GM12892 (cell line): ENCODE measurements at places on chromosomes 6 and 20.

DNA sequence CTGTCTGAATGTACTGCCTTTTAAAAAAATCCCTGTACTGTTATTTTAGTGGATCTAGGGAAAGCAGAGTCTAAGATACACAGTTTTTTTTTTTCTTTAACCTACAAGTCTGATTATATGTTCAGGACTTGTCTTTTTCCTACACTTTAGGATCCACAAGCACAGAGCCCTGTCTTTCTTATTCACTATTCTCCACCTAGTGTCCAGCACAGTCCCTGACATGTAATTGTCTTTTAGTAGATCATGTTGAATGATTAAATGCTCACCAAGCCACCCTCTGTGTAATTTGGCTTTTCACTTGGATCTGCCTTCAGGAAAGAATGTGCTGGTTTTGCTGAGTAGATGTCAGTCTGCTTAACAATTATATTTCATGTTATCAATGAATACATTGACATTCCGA lies 35.8 kb upstream of the YWHAB start:
- no peak for DNase-seq

DNA sequence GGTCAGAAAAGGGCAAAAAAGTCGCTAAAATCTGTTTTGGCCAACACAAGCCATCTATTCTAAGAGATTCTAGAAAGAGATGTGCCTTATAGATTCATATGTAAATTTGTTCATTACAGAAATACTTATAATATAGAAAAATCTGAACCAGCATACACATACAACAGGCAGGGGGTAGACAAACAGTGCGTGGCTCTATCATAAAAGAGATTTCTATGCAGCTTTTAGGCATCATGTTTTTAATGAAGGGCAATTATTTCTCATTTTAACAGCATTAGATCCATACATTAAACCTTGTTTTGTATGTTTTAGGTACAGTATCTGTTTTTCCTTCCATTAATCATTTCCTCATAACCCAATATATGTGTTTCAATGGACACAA lies 664 bp downstream of the BTN3A3 start:
- no peak for DNase-seq

- no peak for DNase-seq
These were observed 101.0 kb upstream of the VSTM2L start for GRCh38 chr20:37801921-37802320.

DNA sequence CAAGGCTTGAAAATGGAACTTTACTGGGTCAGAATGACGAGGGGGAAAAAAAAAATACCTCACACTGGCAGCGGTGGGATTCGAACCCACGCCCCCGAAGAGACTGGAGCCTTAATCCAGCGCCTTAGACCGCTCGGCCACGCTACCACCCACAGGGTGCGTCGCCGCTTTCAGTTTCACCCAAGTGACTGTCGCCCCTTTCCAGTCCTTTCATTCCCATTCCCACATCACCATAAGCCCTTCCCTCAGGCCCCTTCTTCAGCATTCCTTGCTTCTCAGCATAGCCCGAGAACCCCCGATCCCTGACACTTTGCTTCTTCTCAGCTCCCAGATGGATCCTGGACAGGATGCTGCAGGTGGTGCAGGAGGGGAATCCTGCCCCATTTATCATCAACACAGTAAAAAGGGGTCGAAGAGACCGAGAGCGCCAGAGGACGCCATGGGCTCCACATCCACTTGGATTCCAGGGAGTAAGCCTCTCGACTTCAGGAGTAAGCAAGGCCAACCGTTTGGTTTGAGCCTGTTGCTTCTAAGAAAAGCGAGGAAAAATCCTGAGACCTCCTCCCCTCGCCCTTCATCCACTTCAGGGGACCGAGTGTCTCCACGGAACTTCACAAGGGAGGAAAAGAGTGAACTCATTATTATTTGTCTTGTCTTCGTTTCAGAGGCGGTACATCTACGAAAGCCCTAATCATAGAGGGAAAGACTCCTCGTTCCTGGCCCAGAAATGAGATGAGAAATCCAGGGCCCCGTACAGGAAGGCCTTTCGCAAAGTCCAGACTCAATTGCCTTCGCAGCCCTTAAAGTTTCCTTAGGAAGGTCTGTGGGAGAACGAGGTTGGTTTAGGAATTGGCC lies 20.0 kb upstream of the TRIM27 start:
- no peak for DNase-seq

GRCh38 chr6:136921381-136921935 lies 643 bp upstream of the SLC35D3 start:
- DNase-seq = no peak

- peak; percentile 53 for DNase-seq
These were observed 93.9 kb downstream of the RNASET2 start for GRCh38 chr6:166862287-166862977.

GRCh38 chr6:113246186-113246585 lies 611.0 kb upstream of the MARCKS start:
- DNase-seq = no peak

DNA sequence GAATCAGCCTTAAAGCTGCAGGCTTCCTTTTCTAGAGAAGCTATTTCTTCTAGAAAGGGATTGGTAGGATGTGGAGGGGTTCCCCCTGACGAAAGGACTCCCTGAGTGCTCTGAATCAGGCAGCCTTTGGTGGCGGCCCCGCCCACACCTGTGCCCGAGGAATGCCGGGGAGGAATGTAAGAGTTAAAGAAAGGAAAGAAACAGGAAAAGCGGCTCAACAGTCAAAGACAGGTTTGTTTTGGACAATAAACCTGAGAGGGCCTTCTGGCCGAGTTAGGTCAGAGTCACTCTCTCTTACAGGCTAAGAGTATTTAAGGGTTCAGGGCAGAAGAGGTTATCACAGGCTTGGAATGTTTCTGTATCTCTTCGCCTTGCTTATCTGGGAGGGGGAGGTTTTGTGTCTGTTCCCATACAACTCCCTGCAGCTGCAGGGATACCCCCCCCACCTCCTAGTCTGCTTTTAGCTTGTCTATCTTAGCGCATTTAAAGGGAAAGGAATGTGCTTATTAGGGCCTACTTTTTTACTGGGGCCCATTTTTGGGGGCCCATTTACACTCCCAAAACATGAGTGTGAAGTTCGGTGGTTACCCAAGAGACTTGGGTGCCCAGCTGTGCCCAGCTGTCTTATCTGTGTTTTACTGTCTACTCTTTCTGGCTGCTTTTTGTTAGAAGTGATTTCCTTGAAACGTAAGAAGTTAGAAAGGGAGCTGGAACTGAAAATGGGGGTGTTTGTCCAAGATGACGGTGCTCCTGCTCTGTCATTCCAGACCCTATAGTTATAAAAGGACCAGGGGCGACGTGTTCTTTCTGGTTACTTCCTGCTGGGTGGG lies 32.8 kb downstream of the DYNLT1 start:
- DNase-seq = no peak

- DNase-seq = no peak
These were observed 23.5 kb upstream of the SIM1 start for GRCh38 chr6:100488244-100488643.

- no peak for DNase-seq
These were observed 183.2 kb downstream of the CDH4 start for GRCh38 chr20:61435184-61435822.

- DNase-seq = no peak
These were observed 38.3 kb downstream of the SLC22A23 start for GRCh38 chr6:3418496-3419060.

- DNase-seq = no peak
These were observed 12.5 kb downstream of the CTSZ start for GRCh38 chr20:58994390-58995159.

GRCh38 chr6:129059650-129060049 lies 176.7 kb downstream of the LAMA2 start:
- DNase-seq = no peak

GRCh38 chr20:14644306-14645097 lies 307.1 kb upstream of the FLRT3 start:
- DNase-seq = no peak

DNA sequence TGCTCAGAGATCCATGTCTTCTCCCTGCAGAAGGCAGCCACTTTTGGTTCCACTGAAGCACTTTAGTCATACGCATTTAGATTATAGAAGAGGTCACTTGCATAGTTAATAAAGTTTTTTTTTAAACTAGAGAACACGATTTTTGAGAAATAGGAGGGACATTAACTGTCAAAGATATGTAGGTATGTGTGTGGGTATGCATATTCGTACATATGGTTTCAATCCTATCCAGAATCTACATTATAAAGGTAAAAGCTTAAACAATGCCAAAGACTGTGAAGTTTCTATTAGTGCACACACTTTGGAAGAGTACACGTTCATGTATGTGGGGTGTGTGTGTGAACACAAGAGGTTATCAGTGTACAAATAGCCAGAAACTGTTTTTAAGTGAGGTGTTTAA lies 103.2 kb downstream of the BTBD3 start:
- DNase-seq = no peak

GRCh38 chr6:33132081-33132524 lies 56.3 kb downstream of the HLA-DPB1 start:
- DNase-seq = no peak

GRCh38 chr6:128138694-128139093 lies 237.8 kb upstream of the THEMIS start:
- no peak for DNase-seq

DNA sequence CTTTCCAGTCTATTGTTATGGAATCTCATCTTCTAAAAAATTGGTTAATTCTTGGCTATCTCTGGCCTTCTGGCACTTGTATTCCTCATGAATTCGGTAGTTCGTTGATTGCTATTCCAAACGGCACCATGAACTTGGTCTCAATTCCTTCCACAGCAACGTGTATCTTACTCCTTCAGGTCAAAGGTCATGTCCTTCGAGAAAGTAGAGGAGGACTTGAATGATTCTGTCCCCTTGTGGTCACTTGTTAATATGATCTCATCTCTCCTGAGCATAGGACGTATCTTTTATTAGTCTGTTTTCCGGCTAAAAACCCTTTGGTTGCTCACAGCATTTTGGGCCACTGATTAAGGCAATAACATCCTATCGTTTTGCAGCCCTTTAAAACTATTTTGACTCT lies 9.4 kb downstream of the TLDC2 start:
- DNase-seq = no peak

- no peak for DNase-seq
These were observed 5.8 kb downstream of the TFEB start for GRCh38 chr6:41729624-41730023.

- DNase-seq = no peak
These were observed 48.8 kb downstream of the PRR18 start for GRCh38 chr6:166259296-166259977.

- no peak for DNase-seq
These were observed 47.8 kb upstream of the MAP7 start for GRCh38 chr6:136598048-136598447.

GRCh38 chr6:137856138-137856898 lies 10.7 kb upstream of the TNFAIP3 start:
- no peak for DNase-seq

GRCh38 chr6:145076115-145076841 lies 659.0 kb downstream of the EPM2A start:
- no peak for DNase-seq

- no peak for DNase-seq
These were observed 675.8 kb downstream of the DOK5 start for GRCh38 chr20:55151171-55151570.

DNA sequence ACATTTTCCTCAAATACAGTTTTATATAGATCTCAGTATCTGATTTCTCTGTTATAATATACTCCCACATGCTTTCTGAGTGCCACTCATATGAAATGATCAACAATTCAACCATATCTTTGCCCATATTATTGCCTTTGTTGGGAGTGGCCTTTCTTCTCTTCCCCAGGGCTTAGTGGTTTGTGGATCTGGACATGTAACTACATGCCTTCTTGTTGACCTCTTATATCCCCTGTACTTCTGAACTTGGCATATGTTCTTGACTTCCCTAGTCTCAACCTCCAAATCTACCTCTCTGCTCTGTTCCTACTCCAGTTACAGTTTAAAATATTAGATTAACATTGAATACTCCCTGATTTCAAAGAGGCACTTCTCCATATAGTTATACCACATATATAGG lies 34.3 kb upstream of the PRIM2 start:
- DNase-seq = no peak

GRCh38 chr6:39566456-39566855 lies 158.8 kb downstream of the KIF6 start:
- DNase-seq = no peak

GRCh38 chr6:29992807-29993206 lies 50.5 kb downstream of the HLA-A start:
- no peak for DNase-seq

- no peak for DNase-seq
These were observed 15.6 kb upstream of the PRDM13 start for GRCh38 chr6:99590728-99591672.

- DNase-seq = no peak
These were observed 42.9 kb upstream of the TMEM181 start for GRCh38 chr6:158517038-158517437.

DNA sequence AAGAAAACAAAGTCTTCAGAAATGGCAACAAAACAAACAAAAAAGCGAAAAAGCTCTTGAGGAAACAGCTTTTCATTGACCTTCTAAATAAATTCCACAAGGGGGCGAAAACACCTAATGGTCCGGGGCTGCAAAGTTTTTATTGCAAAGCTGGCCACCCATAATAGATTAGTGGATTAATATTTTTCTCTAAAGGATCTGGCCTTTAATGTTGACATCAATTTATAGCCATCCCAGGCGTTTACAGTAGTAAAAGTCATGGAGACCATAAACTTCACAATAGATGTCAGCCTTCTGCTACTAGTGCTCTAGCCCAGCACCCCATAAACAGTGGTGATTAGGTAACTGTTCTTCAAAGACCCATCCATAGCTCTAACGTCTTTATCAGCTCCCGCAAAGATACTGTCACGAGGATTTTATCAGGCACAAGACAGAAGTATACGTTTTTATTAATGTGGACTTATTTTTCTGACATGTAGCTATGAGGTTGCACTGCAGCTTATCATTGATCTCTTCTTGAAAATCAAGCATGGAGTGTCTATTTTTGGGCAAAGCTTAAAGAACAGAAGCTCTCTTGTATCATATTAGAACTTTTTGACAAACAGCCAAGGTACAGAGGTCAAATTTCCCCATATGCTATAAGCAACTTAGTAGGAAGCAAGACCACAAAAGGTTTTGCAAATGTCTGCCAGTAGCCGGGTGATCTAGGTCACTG lies 4.7 kb downstream of the CITED2 start:
- DNase-seq = no peak

DNA sequence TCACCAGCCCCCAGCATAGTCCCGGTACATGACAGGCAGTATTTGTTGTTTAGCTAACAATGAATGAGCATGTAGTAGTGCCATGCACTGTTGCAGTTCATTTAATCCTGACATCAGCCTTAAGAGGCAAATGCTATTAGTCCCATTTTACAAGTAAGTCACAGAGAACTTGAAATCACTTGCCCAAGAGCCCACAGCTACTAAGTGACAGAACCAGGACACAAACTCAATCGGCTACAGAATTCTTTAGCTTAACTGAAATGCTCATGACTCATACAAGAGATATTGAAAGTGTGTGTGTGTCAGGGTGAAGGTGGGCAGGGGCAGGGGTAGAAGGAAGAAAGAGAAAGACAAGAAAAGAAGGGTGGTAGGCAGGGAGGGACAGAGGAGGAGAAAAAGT lies 52.7 kb downstream of the UNC5CL start:
- no peak for DNase-seq
